Left kidney (tissue), 8 donors: ENCODE measurements at places on chromosomes 4 and X. TPM values are rescaled to one million over a fixed set of nuclear protein-coding genes. Genes with fewer than 3 reads are reported as not detected.

The ANXA3 gene
- polyA plus RNA-seq, result 55.0 TPM

The DDX53 gene
- not detected for polyA plus RNA-seq

DNA sequence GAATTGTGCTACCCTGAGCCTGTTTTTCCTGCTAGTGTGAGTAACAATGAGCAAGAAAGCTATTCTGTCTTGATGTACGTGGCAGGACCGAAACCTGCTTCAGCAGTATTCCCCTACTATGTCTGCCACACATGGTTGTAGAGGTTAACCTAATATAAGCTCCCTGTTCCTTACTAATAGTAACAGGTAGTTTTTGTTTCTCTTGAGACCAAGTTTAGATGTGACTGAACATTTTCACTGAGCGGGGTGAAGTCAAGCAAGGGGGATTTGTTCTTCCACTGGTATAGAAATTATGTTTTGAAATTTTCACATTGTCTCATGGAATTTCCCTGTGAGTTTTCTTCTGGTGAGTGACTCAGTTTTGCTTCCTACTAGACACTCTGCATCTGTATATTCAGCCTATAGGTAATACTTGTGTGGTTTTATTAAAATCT, 37.3 kb downstream of the RRAGB start:
- no peak for DNase-seq

DNA sequence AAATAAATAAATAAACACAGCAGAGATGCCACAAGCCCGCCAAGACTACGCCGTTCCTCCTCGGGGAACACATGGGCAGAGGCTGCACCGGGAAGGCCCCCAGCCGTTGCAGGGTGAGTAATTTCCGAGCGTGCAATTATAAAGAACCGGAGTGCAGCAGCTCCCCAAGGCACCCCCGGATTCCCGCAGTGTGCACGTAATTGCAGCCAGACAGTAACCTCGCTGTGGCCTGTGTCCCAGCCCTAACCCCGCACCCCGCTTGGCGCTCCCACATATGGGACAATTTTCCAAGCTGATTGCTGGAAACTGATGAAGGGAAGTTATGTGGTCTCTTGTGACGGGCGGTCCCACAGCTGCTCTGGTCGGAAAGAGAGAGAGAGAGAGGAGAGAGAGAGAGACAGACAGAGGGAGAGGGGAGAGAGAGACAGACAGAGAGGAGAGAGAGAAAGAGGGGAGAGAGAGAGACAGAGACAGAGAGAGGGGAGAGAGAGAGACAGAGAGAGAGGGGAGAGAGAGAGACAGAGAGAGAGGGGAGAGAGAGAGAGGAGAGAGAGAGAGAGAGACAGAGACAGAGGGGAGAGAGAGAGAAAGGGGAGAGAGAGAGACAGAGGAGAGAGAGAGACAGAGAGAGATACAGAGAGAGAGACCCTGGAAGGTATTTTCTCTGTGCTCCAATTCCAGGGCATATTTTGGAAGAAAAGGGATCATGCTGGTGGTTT, 275.4 kb downstream of the SHOX start:
- no peak for DNase-seq

The ZDHHC15 gene
- polyA plus RNA-seq, result 9.1 TPM
